ENCODE measurements at places on chromosomes 2 and 18. TPM values are rescaled to one million over a fixed set of nuclear protein-coding genes. Genes with fewer than 3 reads are reported as not detected.

The ZC3H8 gene
- total RNA-seq = 26.3 TPM

- no peak for DNase-seq
These were observed 67.8 kb downstream of the SLC66A2 start for GRCh38 chr18:79883461-79884293.

- no peak for DNase-seq
These were observed 83.0 kb downstream of the TAF4B start for GRCh38 chr18:26309281-26309680.

The MLPH gene
- 11.7 TPM for total RNA-seq

The REG1B gene
- not detected for total RNA-seq

The PDCL3 gene
- total RNA-seq = 9.9 TPM

The MAT2A gene
- total RNA-seq = 94.8 TPM

DNA sequence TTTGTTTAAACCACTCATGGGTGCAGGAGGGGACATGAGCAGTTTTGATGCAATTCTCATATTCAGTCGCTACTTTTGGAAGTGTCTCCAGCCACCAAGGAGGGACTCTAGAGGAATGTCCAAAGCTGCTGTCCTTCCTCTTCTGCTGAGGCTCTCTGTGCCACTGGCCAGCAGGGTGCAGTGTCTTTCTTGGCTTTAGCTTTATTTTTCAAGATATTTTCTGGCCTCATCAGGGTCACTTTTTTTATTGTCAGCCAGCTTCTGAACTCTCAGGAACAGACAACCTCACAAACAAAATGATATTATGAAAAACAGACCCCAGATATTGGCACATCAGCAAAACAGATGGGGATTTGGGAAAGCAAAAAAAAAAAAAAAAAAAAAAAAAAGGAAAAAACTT lies 289.3 kb upstream of the ZSWIM2 start:
- DNase-seq = no peak

DNA sequence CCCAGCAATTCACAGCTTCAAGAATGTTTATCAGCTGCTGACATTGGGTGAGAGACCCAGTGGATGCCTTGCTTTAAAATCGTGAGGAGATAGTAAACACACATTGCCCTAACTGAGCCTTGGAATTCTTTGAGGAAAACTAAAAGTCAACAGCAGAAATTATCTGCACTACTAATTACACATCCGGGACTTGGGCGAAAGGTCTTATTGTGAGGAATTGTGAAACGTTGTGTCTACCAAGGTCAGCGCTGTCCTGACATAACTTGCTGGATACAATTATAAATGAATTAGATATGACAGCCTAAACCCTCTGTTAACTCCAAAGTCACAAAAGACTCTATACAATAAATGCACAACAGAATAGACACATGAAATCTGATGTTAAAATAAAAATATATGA lies 121.4 kb downstream of the ST6GAL2 start:
- no peak for DNase-seq

DNA sequence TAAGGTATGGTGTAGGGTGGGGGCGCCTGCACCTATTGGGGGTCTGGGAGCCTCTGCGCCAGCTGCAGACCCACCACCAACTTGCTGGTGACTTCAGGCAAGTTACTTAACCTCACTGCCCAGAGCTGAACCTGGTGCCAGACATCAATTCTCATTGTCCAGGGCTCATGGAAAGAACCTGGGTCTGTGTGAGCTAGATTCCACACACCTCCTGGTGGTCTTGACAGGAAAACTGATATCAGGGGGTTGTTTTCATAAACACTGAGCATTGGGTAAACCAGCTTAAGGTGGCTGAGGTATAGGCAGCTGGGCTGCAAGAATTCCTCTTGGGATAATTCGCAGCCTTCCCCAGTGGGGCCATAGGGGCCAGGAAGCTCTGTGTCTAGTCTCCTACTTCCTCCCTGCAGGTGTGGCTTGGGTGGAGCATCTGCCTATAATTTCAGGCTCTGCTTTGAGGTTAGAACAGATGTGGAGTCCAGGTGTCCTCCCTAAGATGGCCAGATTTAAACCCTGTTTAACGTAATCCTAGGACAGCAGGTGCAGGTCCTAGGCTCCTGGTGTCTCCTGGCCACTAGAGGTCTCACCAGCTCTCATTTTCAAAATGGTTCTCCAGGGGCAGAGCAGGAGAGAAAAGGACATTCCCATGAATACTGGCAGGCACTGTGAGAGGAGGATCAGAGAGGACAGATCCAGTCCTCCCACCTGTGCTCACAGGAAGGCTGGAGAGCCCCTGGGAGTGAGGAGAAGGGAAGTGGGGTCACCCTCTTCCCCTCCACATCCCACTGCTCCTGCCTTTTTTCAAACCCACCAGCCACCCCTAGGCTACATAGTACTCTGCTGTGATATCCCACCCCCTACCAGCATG lies 100.4 kb upstream of the SMAD2 start:
- DNase-seq = no peak

The C2orf92 gene
- total RNA-seq = 11.2 TPM

The TRIM43 gene
- not detected for total RNA-seq

GRCh38 chr2:39266916-39267434 lies 23.2 kb upstream of the CDKL4 start:
- no peak for DNase-seq

DNA sequence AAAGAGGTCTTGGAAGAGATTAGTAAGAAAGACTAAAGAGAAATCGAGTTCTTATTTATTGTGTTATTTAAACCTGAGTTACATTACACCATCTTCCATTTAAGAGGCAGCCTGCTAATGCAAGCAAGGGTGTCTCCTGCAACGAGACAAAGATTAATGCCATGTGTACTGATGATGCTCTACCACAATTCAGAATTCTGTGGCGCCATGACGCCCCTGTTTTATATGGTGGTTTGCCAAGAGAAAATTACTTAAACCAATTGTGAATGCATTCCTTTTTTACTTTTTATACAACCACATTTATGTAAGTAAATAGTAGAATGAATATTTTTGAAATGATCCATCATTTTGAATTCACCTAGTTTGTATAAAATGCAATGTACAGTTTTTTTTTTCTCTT lies 356.1 kb upstream of the ZEB2 start:
- no peak for DNase-seq

DNA sequence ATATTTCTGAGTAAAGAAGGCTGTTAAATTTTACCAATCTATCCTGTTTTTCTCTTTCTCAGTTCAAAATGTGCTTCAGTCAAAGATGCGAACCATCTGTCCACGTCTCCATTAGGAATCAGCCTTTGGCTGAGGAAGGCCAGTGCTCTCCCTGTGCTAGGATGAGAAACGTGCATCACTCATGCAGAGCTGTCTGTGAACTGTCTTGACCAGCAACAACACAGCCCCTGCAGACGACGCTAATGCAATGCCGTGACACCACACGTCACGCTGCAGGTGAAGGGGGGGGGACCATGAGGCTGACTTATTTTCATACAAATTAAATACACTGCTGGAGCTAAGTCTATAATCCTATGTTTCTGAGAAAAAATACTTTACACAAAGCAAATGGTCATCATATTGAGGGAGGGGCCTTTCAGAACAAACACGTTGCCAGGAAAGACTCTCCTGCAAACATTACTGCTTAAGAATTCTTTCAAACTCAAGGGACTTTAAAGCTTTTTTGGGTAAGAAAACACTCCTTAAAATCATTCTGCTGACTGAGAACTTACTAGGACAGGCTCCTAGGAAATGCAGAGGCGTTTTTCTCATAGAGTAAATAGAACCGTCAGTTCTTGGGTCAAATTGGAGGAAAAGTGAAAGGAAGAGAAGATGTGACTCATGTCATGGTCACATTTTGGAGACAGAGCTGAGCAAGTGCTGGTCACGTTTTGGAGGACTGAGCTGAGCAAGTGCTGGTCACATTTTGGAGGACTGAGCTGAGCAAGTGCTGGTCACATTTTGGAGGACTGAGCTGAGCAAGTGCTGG lies 97.0 kb downstream of the MBP start:
- no peak for DNase-seq

The EPHA4 gene
- total RNA-seq = 41.3 TPM

GRCh38 chr2:207230261-207231105 lies 64.7 kb upstream of the KLF7 start:
- DNase-seq = no peak

DNA sequence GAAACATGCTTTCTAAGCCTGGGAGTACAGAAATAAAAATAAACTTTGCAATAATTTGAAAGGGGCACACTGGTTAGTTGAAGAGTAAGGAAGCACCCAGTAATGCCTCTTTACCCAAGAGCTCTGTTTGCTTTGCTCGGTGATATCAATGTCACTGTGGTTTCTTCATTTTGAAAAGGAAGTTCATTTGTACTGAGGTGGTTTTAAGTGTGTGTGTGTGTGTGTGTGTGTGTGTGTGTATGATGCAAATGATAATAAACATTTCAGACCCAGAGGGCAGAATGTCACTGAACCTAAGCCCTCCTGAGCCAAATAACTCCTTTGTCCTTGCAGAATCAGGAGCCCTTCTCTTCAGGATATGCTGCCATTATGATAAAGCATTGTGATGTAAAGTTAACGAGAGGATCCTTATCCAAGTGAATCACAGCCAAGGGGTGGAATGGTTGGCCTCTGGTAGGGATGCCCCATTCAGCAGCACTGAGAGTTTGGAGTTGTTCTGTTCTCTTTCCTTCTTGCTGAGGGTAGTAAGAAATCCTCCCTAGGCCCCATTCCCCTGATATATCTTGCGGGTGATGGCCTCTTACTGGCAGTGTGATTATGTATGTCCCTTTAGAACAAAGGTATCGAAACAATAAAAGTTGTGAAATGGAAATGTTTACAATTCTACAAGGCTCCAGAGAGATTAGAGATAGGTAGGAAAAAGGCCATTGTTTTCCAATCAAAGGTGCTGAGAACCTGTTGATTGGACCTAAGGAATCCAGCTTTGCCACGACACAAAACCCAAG lies 7.6 kb downstream of the ITGA6 start:
- DNase-seq = no peak

The WNT10A gene
- total RNA-seq = 1.9 TPM

The RAB11FIP5 gene
- 13.4 TPM for total RNA-seq

The CLHC1 gene
- total RNA-seq = 56.6 TPM

DNA sequence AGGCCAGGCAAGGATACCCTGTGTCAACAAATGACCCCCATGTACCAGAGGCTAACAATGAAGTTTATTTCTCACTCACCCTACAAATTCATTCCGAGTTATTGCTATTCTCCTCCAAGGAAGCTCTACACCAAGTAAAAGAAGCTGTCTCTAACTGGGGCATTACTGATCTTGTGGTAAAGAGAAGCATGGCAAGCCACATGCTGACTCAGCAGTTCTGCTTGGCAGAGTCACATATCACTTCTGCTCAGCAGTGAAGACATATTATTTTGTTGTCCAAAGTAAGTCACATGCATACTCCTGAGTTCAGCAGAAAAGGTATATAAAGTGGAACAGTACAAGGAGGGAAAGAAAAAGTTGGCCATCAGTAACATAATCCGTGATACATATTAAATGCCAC lies 315.8 kb downstream of the GULP1 start:
- DNase-seq = no peak

- no peak for DNase-seq
These were observed 623.5 kb downstream of the DCC start for GRCh38 chr18:52963481-52963880.

DNA sequence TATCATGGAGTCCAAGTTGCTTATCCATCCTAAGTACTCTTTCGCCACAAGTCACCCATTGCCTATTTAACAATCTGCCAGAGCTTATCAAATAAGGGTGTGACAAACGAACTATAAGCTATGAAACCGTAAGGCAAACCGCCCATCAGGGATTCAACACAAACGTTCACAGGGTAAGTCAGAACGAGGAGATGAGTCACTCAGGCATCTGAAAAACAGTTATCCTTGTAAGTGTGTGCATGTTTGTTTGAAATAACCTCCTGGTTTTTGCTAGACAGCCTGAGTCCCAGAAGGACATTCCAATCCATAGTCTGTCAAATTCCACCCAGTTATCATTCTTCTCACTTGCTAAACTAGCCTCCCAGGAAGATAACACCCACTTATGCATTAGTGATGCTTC lies 299.1 kb downstream of the PAX3 start:
- no peak for DNase-seq

- DNase-seq = no peak
These were observed 93.7 kb upstream of the ZNF516 start for GRCh38 chr18:76588601-76589226.

DNA sequence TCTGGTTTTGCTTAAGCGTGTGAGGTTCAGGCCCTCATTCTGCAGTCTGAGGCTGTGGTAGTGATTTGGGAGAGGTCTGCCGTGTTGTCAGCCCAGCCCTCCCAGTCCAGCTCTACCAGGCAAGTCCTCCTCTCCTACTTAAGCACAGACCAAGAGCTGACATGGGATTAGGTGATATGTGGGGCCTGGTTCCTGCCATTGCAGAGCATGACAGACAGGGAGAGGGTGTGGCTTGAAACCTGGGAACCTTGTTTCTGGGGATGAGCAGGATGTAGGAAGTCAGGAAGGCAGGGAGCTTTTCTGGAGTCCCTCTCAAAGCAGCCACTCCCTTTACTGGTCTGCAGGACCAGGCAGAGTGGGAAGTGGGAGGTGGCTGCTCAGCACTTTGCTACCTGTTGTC lies 38.6 kb downstream of the PTPRM start:
- no peak for DNase-seq

DNA sequence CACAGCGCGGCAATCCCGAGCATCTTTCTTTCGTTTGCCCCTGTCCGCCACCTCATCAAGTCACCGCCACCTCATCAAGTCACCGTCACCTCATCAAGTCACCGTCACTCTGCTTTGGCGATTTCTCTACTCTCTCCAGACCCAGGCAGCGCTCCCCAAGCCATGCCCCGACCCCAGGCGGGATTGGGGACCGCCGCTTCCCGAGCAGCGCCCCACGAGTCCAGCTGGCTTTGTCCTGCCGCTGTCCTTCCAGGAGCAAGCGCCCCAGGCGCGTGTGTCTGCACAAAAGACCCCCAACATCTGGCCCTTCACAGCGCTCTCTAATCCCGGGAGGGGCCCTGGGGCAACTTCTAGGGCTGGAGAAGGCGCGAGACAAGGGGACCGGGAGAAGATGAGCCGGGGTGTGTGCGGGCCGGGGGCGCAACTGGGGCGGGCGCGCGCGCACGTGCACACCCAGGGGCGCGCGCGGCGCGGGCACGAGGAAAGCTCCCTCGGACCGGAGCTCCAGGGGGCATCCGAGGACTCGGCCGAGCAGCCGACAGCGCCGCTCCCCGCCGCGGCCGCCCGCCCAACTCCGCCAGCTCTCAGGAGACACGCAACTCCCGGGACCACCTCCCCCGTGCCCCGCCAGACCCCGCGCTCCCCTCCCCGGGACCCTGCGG lies 633 bp upstream of the RNF152 start:
- no peak for DNase-seq

The PDE1A gene
- 49.9 TPM for total RNA-seq
